T-helper 2 cell (primary cell): ENCODE measurements at places on chromosomes 3 and 15.

- DNase-seq = no peak
These were observed 422.0 kb upstream of the ZNF385D start for GRCh38 chr3:22172964-22173363.

DNA sequence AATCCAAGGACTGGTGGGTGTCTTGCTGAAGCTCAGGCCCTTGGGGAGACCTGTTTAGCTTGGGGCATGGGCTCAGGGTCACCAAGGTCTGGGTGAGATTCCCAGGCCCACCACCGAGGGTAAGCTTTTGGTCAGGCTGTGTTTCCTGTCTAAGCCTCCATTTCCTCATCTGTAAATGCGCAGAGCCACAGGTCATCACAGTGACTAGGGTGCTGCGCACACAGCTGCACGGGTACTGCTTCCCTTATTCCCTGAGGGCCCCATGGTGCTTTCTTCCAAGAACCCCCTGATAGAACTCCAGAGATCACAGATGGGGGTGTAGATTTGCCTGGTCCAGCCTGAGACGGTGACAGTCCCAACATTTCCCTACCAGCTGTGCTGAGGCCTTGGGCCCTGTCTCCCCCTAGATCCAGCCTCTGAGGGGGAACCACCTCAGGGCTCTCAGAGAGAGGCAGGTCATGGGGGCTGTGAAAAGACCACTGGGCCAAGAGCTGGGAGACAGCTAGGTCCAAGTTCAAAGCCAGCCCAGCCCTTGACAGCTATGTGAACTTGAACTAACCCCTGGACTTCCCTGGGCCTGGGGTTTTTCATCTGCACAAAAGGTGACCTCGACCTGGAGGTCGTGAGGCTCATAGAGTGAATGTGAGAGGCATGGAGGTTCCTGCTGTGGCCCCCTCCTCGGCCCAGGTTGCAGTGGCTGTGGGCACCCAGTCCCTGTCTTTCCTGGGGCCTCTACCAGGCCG, 60.7 kb downstream of the SEMA3G start:
- no peak for DNase-seq

GRCh38 chr3:45134758-45135521, 11.2 kb downstream of the CDCP1 start:
- DNase-seq = no peak

DNA sequence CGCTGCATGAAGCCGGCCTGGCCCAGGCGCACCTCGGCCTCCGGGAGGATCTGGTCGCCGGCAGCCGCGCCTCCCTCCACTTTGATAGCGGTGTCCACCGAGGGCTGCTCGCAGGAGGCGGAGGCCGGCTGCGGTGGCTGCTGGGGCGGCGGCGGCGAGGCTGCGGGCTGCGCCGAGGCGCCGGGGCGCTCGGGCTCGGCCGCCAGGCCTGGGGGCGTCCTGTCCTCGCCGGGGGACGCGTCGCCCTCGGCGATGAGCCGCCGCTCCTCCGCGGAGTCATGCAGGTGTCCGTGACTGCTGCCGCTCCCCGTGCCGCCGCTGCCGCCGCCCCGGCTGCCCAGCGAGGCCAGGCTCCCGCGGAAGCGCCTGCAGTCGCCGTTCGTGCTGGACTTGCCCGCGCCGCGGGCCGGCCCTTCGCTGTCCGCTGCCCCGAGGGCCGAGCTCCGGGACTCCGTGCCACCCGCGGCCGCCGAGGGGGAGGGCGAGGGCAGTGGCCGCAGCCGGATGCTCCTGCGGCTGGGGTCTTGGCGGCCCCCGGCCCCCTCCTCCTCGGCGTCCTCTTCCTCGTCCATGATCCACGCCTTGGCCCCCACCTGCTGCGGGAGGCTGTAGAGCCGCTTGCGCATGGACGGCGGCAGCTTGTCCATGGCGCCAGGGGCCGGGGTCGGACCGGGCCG, 996 bp downstream of the HCN4 start:
- DNase-seq = no peak

DNA sequence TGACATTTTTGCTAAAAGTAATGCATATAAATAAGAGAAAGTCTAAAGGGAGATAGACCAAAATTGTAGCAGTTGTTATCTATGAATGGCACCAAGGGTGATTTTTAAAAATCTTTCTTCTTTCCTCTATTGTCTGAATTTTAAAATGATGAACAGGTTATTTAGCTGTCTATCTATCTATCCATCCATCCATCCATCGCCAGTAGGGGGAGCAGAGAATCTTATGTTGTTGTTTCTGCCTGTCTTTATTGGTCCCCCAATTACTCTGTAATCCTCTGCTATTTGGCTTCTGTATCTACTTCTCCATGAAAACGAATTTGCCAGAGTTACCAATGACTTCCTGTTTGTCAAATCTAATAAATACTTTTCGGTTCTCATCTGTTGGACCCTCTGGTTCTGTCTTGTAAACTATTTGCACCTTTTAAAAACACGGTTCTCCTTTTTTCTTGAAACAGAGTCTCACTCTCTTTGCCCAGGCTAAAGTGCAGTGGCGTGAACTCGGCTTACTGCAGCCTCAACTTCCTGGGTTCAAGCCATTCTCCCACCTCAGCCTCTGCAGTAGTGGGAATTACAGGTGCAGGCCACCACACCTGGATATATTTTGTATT, 86.0 kb downstream of the ECT2 start:
- DNase-seq = no peak

GRCh38 chr3:146416366-146416765, 53.0 kb downstream of the PLSCR2 start:
- DNase-seq = no peak
